ENCODE measurements at places on chromosomes 12 and 14.

DNA sequence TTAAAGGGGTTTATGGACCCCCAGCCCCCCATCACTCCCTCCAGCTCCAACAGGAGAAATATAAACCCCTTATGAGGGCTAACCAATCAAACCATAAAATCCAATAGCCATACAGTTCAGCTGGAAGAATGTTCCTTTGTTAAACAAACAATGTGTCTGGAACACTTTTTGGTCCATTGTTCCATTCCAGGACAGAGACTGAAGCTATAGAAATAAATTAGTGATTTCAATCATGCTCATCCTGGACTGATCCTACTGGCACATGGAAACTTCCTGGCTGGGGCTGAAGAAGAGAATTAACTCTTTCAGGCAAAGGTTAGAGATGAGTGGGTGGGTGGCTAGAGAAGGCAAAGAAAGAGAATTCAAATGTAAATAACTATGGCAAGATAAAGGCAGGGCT lies 63.4 kb downstream of the ANO2 start:
- no peak for DNase-seq

- DNase-seq: no peak
These were observed 3.2 kb upstream of the NECAP1 start for GRCh38 chr12:8078916-8079315.

DNA sequence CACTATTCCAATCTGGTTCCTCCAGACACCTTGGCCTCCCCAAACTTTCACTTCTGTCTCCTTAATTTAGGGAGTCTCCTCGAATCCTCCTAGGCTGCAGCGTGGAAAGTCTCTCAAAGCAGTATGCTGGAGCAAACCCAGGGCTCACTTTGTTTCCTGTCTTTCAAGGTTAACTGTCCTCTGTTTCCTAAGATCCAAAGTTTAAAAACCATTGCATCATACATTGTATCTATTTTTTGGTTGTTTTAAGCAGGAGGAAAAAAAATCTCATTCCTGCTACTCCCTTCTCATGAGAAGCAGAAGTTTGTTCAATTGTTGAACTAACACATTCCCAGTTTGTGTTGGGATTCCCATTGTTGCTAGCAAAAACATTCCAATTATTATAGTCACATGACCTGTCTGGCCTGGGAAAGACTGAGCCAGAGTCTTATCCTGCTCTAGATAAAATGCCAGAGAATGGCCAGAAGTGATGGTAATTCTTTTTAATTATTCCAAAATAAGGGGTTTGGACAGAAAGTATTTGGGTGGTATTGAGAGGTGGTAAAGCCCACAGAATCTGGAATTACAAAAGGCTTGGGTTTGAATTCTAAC lies 67.3 kb downstream of the HSPB8 start:
- DNase-seq: no peak

DNA sequence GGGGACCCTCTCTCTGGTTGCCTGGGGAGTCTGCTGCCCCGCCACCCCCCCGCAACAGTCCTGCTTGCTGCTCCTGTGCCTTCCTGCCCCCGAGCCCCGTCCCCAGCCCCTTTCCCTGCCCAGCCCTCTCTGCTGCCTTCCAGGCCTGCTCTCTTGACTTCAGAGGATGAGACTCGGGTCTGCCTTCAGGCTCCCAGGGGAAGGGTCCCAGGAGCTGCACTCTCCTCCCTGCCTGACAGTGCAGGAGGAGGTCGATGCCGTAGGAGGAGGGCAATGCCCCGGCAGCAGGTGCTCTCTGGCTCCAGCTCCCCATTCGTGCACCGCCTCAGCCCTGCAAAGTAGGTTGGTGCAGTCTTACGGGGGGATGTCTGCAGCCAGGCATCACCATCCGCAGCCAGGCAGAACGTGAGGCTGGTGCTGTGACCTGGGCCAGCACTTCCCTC lies 185.1 kb upstream of the C14orf180 start:
- no peak for DNase-seq

GRCh38 chr12:113950873-113951272 lies 15.3 kb downstream of the RBM19 start:
- no peak for DNase-seq

GRCh38 chr12:62191491-62192179 lies 68.6 kb upstream of the USP15 start:
- DNase-seq: peak; percentile 35

DNA sequence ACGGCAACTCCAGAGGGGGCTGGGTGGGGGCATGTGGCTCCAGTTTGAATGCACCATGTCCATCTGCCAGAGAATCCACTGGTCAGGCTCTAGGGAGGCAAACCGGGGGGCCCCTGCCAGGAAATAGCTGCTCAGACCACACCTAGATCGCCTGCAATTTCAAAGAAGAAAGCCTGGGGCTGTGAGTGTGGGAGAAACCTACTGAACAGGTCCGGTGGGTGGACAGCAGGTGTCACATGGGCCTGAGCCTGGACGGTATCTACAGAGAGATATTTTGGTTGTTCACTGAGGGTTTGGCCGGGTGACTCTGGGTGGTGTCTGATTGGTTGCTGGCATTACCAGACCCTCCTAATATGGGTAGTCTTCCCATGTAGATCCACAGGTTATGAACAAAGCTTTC lies 32.0 kb downstream of the DAO start:
- no peak for DNase-seq

All from astrocyte of the spinal cord (primary cell).